ENCODE measurements at places on chromosomes 4 and X.

DNA sequence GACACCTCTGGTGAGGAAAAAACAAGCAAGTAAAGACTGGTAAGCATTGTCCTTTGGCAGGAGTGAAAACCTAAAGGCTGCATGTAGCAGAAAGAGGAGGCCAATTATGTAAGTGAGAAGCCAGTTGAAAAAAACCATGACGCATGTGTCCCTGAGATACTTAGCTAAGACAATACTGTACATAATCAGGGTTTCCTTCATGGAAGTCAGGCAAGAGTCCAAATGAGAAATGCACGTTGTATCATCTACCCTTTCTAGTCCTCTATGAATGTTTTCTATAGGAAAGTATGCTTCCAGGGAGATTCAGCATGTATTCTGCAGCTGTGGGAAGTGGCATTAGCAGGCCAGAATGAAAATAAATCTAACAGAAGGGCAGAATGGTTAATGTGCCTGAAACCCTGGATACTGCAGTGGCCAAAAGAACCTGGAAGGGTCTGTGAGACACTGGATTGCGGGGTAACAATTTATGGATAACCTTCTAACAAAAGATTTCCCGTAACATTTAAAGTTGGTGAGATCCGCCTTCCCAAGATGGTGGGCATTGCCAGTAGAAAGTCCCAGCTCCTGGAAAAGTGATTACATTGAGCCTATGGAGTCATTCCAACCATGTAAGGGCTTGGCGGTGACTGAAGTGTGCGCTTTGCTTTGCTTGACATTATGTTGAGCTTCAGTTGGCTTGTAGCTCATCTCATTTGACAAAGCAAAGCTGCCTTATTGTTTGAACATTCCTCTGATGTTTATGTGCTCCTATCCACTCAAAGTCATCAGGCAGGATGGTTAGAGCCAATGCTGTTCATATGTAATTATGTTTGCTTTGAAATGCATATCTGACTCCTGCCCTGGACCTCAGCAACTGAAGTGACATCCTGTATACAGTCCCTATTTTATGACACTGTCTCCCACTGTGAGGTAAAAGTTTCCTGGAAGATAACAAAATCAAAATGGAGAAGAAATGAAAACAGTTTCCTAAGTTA lies 200.4 kb downstream of the ARHGAP24 start:
- DNase-seq = no peak

GRCh38 chrX:21493226-21493830 lies 119.1 kb downstream of the CNKSR2 start:
- DNase-seq = no peak

DNA sequence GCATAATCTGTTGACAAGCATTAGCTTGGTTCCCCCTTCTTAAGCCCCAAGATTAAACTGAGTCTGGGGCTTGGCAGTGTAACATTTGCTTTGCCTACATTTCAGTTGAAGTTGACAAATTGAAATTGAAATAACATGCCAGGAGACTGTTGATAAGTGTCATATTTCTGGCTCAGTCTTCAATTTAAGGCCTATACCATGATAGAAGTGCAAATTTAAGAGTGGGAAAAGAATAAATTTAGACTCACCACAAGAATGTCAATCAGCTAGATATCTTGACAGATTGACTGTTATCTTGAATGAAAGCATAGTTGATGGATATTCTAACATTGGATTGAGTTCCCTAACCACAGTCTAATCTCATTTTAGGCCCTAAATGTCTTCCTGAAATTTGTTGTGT lies 117.6 kb downstream of the MAGEB17 start:
- DNase-seq = no peak

GRCh38 chr4:1403591-1404572 lies 2.4 kb downstream of the NKX1-1 start:
- no peak for DNase-seq

DNA sequence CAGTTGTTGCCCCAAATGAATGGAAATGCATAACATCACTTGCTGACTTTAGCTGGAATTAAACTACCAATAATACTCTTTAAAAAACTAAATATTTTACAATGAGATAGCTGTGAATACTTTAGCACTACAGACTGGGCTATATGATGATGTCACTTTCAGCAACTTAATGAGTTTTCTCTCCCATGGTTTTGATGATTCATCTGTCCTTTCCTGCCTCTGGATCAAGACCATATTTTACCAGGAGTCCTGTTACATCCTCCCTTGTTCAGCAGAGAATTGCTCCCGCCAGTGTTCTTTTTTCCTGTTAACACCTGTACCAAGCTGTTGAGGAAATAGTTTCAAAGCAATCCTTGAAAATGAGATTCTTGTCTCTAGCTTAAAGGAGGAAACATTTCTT lies 543.0 kb downstream of the SPRY1 start:
- DNase-seq = no peak

- DNase-seq = no peak
Measured at GRCh38 chr4:115950806-115951205, 837.4 kb upstream of the NDST4 start.

DNA sequence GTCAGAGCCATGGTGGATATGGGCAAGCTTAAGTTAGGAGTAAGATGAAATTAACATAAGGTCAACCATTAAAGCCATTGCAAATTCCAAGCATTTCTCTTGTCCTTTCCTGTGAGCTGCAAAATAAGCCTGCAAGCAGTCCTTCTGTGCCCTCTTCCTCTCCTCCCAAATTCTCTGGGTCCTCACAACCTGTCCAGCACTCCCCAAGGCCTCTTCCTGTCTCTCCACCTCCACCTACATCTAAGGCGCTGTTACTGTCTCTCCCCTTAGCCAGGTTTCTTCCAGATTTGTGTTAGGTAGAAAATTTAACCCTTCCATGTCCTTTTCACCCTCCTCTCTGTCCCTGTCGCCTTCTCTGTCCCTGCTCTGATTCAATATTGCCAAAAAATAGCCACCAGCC lies 22.2 kb downstream of the ETDC start:
- no peak for DNase-seq

Measured in esophagus squamous epithelium (tissue), 5 donors.